ENCODE measurements at places on chromosomes 3 and 15. TPM values are rescaled to one million over a fixed set of nuclear protein-coding genes. Genes with fewer than 3 reads are reported as not detected.

GRCh38 chr15:85858586-85859375 is 64.1 kb upstream of the KLHL25 start:
- DNase-seq: peak; percentile 61

GRCh38 chr3:159765030-159765859 is 223.4 kb upstream of the IL12A start:
- no peak for DNase-seq

DNA sequence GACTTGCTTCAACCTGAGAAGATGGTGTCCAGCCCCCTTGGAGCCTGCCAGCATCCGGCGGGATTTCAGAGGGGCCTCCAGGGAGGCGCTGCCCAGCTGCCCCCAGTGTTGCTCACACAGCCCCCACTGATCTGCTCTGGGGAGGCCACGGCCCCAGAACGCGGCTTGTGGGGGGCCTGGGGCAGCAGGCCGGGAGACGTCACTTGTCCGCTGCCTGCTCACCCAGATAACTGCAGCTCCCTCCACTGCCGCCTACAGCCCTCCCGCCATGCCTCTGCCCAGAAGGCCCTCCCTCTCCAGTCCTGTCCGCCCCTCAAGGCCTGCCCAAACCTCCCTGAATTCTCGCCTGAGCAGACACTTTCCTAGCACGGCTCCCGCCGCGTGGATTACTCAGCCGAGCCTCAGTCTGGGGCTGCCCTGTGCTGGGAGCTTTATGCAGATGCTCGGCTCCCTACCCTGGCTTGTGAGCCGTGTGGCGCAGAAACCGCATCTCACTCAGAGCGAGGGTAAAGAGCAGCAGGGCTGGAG is 17.2 kb upstream of the ADIPOQ start:
- peak; percentile 23 for DNase-seq

DNA sequence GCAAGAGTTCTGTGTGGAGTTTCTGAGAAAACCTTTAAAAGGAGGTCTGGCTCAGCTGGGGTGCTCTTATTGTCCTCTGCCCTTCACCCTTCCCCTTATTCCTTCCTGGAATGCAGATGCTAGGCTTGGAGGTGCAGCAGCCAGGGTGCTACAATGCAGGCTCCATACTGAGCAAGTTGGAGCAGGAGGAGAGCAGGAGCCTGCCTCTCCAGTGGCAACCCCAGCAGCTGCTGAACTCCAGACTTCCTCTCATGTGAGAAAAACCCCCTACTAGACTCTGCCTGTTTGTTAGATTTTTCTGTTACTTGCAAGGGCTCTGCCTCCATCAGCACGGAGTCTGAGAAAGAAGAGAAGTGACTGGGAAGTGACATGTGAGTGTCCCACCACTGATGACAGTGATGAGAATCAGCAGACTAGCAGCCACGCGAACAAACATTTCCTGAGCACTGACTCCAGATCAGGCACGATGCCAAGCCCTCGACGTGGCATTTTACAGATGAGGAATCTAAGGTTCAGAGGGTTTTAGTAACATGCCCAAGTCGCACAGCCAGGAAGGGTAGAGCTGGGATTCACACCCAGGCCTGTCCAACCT is 16.1 kb upstream of the RARRES1 start:
- DNase-seq: no peak

GRCh38 chr3:81829937-81830336 is 68.5 kb upstream of the GBE1 start:
- DNase-seq: no peak

DNA sequence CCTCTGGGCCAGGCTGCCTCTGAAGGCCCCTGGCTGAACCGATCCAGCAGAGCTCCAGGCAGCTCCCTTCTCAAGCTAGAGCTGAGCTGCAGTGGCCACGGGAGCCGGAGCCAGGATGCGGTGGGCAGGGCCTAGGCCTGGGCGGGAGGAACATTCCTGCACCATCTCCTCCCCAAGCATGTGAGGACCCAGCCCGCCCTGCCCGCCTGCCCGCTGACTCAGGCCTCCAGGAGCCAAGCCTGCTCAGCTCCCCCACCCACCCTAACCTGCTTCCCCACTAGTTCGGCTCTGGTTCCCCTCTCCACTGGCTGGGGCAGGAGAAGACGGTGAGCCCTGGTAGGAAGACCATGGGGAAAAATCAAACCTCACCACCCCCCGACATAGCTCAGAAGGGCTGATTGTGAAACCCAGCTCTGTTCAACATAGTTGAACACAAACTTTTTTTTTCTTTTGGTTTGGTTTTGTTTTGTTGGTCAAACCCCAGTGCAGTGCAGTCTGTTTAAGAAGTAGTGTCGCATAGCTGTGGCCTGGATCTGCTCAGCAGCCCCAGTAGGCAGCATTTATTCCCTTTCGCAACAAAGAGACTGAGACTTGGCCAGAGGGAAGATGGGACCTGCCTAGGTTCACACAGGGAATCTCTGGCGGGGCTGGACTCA is 13.5 kb downstream of the SNX33 start:
- DNase-seq: no peak

- DNase-seq: no peak
These were observed 20.2 kb upstream of the TMEM41A start for GRCh38 chr3:185519021-185519420.

GRCh38 chr3:10180738-10181295 is 16.1 kb downstream of the IRAK2 start:
- DNase-seq: no peak

- no peak for DNase-seq
These were observed 104.7 kb upstream of the PFN2 start for GRCh38 chr3:150075417-150075865.

DNA sequence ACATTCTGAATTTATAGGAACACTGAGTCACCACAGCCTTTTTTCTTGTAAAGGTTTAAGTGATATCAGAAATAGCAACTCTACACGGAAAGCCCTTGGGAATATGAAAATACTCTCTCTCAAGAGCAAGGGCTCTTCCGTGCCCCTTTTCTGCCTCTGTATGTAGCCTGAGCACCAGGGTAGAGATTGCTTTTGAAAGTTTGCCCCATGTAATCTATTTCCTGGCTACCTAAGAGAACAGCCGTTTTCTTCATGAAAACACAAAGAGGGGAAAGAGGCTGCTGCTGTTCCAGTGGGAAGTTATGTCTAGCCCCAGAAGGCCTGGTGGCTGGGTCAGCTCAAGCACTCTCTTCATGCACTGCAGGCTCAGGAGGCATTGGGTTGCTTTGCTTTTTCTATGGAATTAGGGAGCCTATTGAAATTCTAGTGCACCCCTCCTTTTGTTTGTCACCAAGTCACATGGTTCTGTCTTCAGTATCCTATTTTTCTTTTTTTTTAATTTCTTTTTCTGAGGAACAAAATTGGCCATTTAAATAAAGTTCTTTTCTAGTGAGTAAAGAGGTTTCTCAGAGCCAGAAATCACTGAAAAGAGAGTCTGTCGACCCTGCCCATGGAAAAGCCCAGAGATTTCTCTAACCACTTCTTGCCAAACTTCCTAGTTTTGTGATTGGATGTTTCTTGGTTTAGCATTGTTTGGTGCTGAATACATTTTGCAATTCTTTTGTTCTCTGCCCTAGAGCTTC is 39.5 kb downstream of the TIGIT start:
- no peak for DNase-seq

GRCh38 chr15:101522621-101523559 is 33.4 kb upstream of the PCSK6 start:
- peak; percentile 4 for DNase-seq

DNA sequence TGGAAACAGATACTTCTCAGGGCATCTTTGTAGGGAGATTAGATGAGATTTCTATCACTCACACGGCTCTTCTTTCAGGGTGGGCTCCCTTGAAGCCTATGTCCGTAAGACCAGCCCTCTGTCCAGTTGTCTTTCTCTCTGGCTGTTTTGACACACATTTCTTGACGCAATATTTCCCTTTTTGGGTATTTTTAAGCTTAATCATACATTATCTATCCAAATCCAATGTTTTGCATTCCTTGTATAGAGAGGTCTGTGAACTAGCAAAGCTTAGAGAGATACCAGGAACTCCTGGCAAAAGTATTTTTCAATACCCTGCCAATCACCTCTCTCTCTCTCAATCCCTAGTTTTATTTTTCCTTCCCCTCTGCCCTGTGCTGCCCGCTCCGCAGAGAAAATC is 79.3 kb downstream of the EOMES start:
- no peak for DNase-seq

- no peak for DNase-seq
These were observed 23.0 kb downstream of the ACSBG1 start for GRCh38 chr15:78211189-78211921.

DNA sequence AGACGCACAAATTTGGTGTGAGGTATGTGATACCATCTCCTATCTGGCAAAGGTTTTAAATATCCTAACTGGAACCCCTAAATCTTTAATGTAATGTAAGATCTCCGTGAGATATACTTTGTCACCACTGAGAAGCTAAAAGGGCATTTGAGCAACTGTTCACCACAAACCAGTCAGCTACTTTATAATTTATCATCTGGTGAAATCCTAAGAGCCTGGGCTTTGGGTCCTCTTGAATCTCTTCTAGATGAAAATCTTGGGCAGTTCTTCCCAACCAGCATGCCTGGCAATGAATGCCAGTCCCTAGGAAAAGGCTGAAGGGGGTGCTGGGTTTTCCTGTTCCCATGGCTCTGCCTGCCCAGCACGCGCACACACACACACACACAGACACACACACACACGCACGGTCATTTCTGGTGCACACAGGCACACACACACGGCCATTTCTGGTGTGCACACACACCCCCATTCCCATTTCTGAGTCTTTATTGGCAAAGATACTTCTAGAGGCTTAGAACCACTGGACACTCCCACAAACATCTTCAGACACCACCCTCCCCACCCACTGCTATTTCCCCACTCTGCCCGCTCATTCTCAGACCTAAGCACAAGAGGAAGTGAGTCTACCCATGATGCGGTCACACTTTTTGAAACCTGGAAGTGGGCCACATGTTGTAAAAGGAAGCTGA is 72.6 kb downstream of the MYO1E start:
- DNase-seq: peak; percentile 71

CCR9 gene
- total RNA-seq: not detected

RARRES1 gene
- total RNA-seq: 0.21 TPM

NEK10 gene
- 0.84 TPM for total RNA-seq

CD80 gene
- total RNA-seq: 6.8 TPM

TGM5 gene
- total RNA-seq: 0.21 TPM
